ENCODE measurements at places on chromosomes 5 and 9. TPM values are rescaled to one million over a fixed set of nuclear protein-coding genes. Genes with fewer than 3 reads are reported as not detected.

GRCh38 chr5:99334936-99335335 is 406.1 kb upstream of the CHD1 start:
- no peak for DNase-seq

- peak; percentile 22 for DNase-seq
Observed at GRCh38 chr9:93679536-93680442, 103.4 kb downstream of the PHF2 start.

GRCh38 chr9:135039916-135040645 is 47.4 kb upstream of the OLFM1 start:
- peak; percentile 22 for DNase-seq

DNA sequence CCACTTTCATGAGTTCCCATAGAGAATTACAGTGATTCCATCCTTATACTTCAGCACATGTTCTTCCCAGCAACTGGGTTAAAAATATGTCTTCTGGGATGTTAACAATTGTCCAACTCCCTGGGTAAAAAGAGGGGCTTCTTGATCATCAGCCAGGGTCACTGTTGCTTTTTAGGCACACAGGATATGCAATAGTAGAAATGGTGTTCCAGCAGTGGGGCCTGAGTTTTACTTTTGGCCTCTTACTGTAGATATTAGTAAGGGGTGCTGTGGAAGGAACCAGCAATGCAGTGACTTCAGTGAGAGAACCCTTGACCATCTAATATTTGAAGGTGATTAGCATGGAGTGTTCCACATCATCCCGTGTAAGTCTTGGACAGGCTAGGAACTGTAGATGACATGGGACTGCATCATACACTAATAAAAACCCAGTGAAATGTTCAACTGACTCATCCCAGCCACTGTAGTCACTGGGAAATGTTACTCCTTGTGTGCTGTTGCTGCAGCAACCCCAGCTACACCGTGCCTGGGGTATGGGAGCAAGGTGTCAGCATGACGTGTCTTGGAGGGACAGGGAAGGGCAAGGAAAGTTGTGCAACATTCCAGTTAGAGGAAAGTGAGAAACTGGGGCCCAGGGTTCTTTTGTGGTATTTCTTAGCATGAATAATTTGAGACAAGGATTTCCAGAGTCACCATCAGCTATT is 610.9 kb downstream of the RAB3C start:
- no peak for DNase-seq

- no peak for DNase-seq
Observed at GRCh38 chr5:176481711-176482110, 33.5 kb downstream of the FAF2 start.

DNA sequence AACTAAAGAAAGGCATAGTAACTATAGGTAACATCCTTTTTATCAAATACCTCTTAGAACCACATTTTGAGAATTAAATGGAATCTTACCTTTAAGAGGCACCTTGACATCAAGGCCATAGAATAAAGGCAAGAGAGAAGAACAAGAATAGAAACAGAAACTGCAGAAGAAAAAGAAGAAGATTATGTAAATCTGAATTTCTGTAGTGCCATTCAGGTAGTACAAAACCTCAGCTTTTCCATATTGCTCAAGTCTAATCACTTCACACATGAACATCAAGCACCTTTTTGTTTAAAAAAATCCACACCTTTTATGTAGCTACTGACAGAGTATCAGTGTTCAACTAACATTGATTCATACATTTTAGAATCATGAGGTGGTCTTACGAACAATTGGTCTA is 91.8 kb upstream of the DPYSL3 start:
- no peak for DNase-seq

DNA sequence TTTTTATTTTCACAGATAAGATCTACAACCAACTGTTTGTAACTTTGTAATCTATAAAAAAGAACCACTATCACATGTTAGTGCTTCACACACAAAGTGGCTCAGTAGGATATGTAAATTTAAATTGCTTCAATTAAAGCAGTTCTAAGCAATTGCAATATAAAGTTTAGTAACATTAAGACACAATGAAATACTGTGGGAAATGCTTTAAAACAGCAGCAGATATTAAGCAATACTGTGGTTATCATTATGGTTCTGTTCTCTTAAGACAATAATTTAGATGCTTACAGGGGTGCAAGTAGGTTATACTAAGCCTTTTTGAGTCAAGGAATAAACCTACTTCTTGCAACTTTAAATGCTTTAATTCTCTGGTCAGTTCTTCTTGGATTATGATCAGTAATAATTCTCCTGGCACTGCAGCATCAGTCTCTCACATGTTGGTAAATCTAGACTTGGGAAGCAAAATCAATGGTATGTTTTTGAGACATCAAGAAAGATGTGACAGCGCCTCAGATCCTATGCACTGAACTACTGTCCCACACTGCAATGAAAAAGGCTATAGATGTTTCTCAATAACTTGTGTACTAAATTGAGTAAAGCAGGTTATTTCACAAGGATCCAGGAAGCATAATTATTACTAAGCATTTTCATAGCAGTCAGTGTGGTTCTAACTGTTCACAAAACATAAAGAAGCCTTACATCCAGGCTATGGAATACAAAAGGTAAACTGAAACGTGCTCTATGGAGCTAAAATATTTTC is 338.7 kb upstream of the PDE4D start:
- DNase-seq: no peak

DNA sequence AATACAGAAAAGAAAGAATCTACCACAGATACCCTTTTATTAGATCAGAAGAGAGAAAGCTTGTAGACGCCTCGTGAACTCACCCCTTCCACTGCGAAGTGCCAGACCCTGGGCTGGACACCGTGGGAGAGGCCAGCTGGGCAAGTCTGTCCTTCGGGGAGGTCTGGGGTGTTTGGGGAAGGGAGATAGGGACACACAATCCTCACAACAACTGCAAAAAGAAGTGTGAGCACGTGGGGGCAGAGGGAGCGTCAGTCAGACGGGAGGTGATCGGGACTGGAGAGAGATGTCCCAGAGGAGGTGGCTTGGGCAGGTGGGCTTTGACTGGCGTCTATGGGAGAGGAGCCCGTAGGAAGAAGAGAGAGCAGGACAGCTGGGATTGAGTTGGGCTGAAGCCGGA is 27.3 kb upstream of the GRHPR start:
- no peak for DNase-seq

DNA sequence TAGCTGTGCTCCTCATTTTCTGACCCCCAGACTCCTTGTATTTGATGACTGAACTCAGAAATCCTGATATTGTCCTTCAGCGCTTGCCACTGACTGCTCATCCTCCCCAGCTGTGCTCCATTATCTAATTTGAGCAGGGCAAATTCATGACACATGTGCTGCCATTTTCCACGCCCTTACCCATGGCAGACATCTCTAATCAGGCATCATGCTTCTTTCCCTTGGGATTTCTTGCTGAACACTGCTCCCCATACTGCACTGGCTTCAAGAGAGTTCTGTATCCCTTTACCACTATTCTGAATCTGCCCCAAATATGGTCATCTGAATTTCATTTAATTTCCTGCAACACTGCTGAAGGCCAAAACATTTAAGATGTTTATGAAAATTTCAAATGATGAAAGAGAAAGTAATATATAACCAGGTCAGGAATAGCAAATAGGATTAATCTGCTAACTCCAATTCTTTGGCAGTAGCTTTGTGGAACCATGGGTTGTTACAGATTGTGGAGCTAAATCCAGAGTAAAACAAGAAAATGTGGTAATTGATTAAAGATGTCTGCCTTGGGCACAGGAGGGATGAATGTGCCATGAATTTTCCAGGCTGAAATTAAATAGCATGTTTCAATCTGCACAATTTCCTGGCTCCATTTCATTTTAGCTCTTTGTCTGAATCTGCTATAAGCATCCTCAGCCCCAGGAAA is 93.6 kb downstream of the CYFIP2 start:
- DNase-seq: no peak

DNA sequence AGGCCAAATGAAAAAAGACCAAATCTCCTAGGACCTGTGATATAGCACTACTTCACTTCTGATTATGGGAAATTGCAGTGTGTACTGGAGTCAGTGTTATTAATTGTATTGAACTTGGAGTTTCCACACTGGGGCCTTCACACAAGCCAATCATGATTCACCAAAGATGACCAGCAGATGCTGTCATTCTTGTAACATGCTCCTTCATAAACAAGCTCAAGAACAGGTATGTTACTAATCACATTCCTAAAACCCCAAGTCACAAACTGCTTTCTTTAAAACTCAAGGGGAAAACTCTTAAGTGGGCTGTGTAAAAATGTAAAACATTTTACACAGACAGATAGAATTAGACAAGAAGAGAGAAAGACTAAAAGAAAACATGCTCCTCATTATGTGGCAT is 5.6 kb downstream of the KLHL3 start:
- DNase-seq: no peak

ANKRD31 gene
- 0.14 TPM for total RNA-seq

GRCh38 chr5:120457839-120458507 is 6.1 kb upstream of the PRR16 start:
- DNase-seq: peak; percentile 82

DNA sequence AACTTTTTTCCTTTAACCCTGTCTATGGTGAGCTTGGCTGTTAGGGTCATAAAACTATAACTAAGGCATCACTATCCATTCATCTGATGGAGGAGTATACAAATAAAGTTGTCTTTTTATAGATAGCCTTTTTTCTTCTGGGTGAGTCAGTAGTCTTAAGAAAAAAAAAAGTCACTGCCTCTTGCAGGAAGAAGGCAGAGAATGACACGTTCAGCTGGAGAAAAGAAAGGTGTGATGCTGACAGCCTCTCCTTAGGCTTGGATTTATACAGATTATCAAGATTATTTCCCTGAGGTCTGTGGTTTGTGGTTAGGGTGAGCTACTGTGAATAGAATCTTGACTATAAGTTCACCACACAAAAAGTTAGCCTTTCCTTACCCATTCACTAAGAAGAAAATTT is 23.0 kb downstream of the EPB41L4B start:
- no peak for DNase-seq

- no peak for DNase-seq
Observed at GRCh38 chr9:134375430-134376385, 49.5 kb downstream of the RXRA start.

PCDHA9 gene
- 0.73 TPM for total RNA-seq

DNA sequence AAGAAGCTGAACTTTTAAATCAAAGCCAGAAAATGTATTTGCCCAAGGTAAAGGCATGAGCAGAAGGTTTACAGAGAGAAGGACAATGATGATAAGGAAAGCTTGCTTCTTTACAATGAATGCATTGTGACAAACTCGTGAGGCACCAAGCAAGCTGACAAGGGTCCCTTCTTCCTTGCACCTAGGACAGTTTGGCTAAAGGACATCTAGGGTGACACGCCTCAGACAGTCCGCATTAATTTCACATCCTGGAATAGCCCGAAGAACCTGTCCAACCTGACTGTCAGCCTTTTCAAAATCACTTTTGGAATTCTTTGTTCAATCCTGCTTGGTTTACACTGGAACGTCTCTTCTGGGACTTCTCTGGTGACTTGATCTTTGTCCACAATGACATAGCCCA is 146.4 kb upstream of the MAP3K1 start:
- no peak for DNase-seq

CBY3 gene
- total RNA-seq: not detected

- DNase-seq: no peak
Observed at GRCh38 chr5:115458416-115458815, 86.2 kb downstream of the FEM1C start.

SLCO6A1 gene
- not detected for total RNA-seq

All from stomach (tissue), 19 donors.